NCI-H2171 treated with DMSO at 0.1 percent for 48 hours (cell line): ENCODE measurements at places on chromosomes 6 and 20.

DNA sequence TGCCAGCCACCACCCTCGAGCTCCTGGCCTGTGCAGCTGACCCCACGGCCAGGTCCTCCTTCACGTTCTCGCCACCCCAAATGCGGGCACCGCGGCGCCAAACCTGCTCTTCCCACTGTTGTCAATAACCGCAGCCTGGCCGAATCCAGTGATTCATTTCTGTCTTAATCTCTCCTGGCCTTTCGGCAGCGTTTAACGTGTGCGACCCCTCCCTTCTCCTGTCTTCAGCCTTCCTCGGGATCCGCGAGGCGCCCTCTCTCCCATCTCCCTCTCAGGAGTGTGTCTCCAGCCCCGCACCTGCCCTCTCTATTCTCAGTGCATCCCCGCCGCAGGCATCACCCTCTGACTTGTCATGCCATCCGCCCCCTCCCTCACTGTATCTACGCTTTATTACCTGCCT is 91.4 kb downstream of the THBS2 start:
- DNase-seq = no peak

GRCh38 chr20:23880417-23880816 is 869 bp upstream of the CST5 start:
- DNase-seq = no peak

- no peak for DNase-seq
Measured at GRCh38 chr6:163310096-163310972, 104.2 kb upstream of the QKI start.

- DNase-seq = no peak
Measured at GRCh38 chr20:37471741-37472235, 49.3 kb upstream of the NNAT start.

- DNase-seq = no peak
Measured at GRCh38 chr20:51467956-51468626, 74.4 kb downstream of the NFATC2 start.

- DNase-seq = no peak
Measured at GRCh38 chr6:158634695-158635426, 9.7 kb downstream of the DYNLT1 start.

DNA sequence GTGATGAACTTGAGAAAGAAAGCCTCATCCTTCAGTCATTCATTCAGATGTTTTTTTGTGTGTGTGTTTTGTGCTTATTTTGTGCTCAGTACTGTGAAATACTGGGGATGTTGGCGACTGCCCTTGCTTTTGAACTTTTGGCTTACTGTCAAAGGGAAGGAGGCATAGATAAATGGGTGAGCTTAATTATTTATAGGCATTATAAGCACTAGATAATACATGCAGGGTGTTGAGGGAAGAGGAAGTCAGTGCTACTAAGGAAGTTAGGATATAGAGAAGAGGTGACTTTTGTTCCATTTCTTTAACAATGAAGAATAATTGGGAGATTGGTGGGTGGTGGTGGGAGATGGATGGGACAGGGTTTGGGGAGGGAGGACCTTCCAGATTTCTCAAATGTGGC is 23.6 kb downstream of the XRN2 start:
- no peak for DNase-seq

- DNase-seq = no peak
Measured at GRCh38 chr20:61757678-61758563, 307.8 kb downstream of the TAF4 start.

DNA sequence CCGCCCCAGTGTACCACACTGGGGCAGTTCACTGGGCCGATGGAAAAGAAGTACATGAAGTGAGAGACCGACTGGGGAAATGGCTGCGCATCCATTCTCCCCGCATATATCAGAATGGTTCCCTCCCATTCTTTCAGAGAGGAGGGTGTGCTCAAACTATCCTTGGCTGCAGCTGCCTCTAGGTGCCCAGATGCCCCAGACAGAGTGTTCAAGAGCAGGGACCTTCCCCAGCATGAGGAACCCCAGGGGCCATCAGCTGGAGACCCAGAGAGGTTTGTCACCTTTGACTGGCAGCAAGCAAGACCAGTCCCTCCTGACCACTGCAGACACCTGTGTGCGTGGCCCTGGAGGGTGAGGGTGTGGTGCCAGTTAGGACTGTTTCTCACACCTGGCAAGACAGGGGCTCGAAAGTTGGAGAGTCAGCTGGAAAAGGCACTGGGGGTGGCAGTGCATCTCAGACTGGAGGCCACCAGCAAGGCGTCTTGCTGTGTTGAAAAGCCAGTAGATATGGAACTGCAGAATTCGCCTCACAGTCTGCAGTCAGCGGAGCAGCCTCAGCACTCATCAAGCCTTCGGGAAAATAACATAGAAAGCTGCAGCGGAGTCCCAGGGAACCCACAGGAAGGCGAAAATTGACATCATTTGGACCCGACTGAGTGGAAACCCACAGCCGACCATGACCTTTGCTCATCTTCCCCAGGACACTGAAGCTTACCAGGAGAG is 76.7 kb downstream of the GPR6 start:
- DNase-seq = no peak

DNA sequence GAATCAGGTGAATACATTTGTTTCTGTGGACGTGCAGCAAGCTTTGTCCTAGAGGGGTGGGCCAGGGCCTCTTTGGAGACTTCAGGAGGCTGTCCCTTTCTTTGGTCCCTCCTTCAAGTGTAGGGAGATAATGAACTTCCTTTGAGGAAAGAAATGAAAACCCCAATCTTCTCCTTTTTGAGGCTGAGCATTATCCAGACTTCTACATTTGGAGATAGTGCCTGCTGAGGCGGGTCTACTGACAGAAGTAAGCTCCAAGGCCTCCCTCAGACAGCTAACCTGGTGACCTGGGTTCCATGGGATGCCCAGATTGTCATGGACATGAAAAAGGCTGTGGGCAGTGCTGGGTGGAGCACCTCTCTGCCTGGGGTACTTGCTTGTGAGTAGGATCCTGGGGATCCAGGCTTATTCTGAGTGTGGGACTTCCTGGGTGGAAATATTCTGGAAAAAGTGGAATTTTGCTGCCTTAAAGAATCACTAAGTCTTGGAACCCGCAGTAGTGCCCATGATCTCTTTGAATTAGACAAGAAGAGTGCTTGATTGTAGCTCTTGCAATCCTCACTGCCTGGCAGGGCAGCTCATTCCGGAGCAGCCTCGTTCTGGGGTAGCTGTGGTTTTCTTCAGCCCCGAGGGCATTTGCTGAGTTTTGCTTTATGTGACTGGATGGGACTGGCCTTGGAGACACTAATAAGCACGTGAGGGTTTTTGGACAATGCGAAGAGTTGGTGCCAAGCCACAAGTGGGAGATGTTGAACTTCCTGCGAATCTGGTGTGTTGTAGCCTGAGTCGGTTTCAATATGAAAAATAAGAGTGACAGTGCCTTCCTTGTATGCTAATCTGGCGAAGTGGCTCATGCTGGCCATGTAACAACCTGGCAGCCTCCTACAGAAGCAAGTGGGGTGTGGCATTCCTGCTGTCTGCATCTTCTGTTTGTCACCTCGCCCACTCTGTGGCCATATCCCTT is 28.1 kb downstream of the SNRNP48 start:
- no peak for DNase-seq

DNA sequence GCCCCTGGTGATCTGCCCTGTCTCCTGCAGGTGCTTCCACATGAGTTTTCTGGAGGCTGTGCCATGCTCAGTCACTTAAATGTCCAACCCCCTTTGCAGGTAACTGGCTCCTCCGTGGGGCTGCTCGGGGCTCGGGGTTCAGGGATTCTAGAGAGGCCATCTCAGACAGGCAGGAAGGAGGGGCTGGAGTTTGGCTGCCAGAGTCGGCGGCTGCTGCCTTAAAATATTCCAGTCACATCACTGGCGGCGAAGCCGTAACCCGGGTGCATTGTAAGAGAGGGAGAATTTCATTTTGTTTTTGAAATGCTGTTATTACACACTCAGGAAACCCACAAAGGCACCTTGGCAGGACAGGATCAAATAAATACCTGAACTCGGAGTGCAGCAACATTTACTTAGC is 212.9 kb upstream of the PMEPA1 start:
- no peak for DNase-seq

DNA sequence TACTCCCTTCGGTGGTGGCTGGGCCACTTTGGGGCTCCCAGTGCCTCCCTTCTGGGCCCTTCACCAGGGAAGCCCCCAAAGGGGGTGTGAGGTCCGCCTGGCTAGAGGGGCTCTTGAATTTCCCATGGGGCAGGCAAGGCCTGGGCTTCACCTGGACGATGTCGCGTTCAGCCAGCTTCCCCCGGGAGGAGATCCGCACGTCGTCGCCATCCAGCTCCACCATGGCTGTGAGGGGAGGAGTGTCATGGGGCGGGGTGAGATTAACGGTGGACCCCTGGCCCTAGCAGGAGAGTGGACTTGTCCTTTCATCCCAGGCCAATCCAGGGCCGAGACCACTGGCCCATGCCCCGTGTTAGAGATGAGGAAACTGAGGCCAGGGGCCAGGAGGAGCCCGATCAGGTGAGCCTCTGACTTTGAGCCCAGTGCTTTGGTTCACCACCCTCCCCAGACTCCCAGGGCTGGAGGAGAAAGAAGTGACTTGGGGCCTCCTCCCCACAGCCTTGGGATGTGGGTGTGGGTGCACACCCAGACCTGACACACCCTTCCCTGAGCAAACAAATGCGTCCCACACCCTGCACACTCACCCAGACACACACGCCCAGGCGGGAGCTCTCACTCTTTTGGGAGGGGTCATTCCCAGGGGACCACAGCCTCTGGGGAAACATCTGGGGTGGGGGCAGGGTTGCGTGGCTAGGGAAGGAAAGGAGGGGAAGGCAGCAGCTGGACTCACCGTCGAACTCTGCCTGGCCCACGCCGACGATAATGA is 46.1 kb downstream of the RAB44 start:
- DNase-seq = no peak

GRCh38 chr6:150641398-150642139 is 41.9 kb downstream of the PLEKHG1 start:
- DNase-seq = no peak

DNA sequence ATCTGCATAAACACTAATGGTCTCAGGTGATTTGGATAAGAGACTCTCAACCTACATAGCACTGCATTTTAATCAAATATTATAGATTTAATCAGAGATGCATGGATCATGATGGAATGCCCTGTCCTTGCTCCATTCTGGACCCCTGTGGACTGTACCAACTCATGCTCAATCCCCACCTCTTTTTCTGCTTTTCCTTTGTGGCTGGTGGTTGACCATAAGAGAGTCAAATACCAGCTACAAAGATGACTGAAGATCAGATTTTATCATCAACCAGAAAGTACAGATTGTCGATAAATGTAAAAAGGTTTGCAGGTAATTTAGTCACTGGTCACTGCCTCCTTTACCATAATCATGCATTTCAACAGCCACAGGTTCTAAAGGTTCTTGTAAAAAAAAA is 116.2 kb downstream of the ME1 start:
- no peak for DNase-seq

GRCh38 chr20:11229772-11230171 is 556.0 kb upstream of the JAG1 start:
- no peak for DNase-seq

GRCh38 chr6:53033764-53034163 is 31.4 kb upstream of the FBXO9 start:
- DNase-seq = no peak

DNA sequence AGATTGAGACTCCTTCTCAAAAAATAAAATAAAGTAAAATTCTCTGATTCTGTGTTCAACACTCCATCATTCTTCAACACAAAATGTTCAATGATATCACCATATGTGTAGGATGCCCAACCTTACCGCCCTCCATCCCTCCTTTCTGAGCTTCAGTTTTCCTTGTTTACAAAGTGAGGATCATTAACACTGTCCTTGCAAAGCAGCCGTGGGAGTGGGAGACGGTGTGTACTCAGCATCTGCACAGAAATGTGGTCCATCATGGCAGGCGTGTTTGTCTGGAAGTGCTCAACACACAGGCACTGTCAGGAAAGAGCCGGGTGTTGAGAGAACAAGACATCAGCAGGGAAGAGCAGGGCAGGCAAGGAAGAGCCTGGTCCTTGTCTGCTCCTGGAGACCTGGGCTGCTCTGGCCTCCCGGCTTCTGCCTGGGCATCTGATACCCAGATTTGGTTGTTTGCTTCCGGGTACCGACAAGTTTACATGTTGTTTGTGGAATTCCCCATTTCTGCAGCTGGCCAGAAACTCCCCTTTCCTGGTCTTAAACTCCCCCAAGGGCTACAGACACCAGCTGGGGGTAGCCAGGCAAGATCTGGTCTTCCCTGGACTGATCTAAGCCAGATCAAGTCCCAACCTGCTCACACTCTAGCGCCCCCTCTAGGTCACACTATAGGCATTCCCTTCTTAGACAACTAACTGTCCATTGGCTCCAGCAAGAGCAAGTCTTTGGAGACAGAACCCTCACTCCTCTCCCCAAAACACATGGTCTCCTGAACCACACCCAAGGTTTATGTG is 26.7 kb upstream of the TTPAL start:
- no peak for DNase-seq

- no peak for DNase-seq
Measured at GRCh38 chr6:150925590-150925928, 60.1 kb downstream of the MTHFD1L start.
